Esophagus squamous epithelium (tissue), 5 donors: ENCODE measurements at places on chromosomes 1 and 21. TPM values are rescaled to one million over a fixed set of nuclear protein-coding genes. Genes with fewer than 3 reads are reported as not detected.

DNA sequence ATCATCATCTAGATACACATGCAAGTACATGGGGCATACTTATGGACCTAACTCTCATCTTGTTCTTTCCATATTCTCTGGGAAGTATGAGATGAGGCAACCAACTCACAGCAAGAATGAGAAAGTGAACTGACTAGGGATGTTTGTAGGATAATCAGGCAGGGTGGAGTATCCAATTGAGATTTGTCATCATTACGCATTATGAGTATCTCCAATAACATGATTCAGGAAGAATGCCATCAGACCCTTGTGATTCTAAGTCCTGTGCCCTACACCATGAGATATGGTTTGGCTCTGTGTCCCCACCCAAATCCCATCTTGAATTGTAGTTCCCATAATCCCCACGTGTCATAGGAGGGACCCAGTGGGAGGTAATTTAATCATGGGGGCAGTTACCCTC is 154.0 kb downstream of the SLC30A10 start:
- no peak for DNase-seq
- H3K4me3 ChIP-seq, result no peak overlapping the region
- no peaks in the 10 kb centered on the region for H3K27me3 ChIP-seq
- H3K36me3 ChIP-seq, result no peaks in the 10 kb centered on the region
- H3K27ac ChIP-seq, result no peak overlapping the region

DNA sequence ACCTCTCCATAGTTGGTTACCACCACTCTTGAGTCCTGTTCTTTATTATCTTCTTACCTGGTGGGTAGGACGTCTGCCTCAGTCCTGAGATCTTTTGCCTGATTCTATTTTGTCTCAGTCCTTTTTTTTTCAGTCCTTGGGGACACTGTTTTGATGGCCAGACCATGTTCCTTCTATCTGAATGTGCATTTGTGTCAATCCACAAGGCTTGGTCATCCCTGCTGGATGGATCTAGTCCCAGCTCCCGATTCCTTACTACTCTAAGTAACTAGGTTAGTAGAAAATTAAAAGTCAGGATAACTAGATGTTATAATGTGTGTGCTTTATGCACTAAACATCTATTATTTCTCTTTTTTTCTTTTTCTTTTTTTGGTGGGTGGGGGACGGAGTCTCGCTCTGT is 28.1 kb upstream of the AK4 start:
- no peaks in the 10 kb centered on the region for H3K27me3 ChIP-seq
- no peak for DNase-seq
- H3K36me3 ChIP-seq, result no peaks in the 10 kb centered on the region
- no peak overlapping the region for H3K4me3 ChIP-seq

The AK2 gene
- 126 TPM for total RNA-seq

The DISP3 gene
- not detected for total RNA-seq
